ENCODE measurements at places on chromosomes 1 and 21. TPM values are rescaled to one million over a fixed set of nuclear protein-coding genes. Genes with fewer than 3 reads are reported as not detected.

FCRL6 gene
- polyA plus RNA-seq = 0.55 TPM

PDZK1 gene
- polyA plus RNA-seq = 0.14 TPM

KCNA3 gene
- 2.5 TPM for polyA plus RNA-seq

ALPL gene
- 220 TPM for polyA plus RNA-seq

TENT5C gene
- polyA plus RNA-seq = 2.7 TPM

VANGL2 gene
- 1.7 TPM for polyA plus RNA-seq

ATF3 gene
- 22.3 TPM for polyA plus RNA-seq

CHI3L2 gene
- polyA plus RNA-seq = 206 TPM

ADCY10 gene
- polyA plus RNA-seq = 0.06 TPM

RPE65 gene
- polyA plus RNA-seq = not detected

GCSAML gene
- polyA plus RNA-seq = 0.18 TPM

PAPPA2 gene
- polyA plus RNA-seq = 0.18 TPM

FNDC5 gene
- polyA plus RNA-seq = 0.31 TPM

KRTAP12-2 gene
- polyA plus RNA-seq = not detected

NBPF6 gene
- polyA plus RNA-seq = 0.02 TPM

KDF1 gene
- 8.3 TPM for polyA plus RNA-seq
